ENCODE measurements at places on chromosomes 5 and 9.
A peak's percentile ranks its signal among the peaks of the same experiment; 100 is the strongest.

DNA sequence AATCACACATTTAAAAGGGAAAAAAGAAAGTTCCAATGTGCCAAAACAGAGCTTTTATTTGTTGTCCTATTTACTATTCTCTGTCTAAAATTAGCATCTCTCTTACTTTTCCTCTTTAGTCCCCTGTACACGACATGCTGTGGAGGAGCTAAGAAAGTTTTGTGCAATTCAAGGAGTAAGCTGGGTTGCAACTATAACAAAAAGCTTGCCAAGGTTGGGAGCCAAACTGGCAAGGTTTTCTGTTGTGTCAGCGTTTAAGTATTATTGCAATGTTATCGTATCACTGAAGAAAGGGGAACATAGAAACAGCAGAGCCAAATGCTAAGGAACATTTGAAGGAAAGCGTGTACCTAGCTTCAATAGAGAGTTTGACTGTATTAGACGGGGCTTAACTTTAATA is 680.8 kb downstream of the CETN3 start:
- no peak for DNase-seq

DNA sequence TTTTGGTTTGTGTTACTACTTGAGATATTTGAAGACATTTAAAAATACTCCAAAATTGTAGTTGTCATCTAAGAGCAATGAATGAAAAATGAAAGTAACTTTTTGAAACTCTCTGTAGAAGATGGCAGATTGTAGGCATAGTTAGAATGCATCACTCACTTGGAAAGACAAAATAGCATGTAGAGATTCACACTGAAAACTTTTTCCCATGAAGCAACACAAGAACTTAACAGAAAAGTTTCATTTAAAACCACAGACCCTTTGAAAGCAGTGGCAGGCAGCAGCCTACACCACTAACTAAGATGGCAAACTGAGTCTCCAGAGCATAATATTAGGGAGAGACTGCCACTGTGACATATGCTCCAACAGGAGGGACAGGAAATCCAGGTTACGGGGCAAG is 18.9 kb upstream of the FAM174A start:
- DNase-seq = no peak

DNA sequence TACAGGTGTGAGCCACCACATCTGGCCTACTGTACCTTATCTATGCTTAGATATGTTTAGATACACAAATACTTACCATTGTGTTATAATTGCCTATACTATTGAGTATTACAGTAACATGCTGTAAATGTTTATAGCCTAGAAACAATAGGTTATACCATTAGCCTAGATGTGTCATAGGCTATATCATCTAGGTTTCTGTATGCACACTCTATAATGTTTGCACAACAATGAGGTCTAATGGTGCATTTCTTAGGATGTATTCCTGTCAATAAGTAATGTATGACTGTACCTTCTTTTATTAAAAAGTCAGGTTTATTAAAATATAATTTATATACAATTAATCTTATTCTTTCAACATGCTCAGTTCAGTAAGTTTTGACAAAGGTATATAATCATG is 683.1 kb downstream of the LRRC70 start:
- DNase-seq = no peak

DNA sequence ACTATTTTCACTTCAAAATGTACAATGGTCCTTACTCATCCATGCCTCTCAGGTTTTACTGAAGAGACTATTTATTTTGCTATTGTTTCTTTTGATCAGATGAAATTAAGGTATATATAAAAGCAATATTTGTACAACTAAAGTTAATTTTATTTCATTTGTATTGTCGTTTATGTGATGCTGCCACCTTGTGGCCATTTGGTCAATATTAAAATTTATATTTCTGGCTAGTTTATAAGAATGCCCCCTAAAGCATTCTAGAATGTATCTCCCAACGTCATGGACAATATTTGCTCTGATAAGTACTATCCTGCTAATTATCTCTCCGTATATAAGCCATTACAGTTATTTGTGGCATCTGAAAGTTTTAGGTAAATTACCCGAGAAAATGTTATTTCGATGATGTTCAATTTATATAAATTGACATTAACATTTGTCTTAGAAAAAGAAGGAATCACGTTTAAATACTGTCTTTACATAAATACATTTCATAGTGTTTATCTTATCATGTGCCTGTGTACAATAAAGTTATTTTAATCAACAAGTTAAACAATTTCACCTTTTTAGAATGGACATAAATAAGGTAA is 680.0 kb downstream of the TAF11L14 start:
- DNase-seq = no peak

GRCh38 chr9:17387565-17387964 is 191.3 kb upstream of the SH3GL2 start:
- DNase-seq = no peak

DNA sequence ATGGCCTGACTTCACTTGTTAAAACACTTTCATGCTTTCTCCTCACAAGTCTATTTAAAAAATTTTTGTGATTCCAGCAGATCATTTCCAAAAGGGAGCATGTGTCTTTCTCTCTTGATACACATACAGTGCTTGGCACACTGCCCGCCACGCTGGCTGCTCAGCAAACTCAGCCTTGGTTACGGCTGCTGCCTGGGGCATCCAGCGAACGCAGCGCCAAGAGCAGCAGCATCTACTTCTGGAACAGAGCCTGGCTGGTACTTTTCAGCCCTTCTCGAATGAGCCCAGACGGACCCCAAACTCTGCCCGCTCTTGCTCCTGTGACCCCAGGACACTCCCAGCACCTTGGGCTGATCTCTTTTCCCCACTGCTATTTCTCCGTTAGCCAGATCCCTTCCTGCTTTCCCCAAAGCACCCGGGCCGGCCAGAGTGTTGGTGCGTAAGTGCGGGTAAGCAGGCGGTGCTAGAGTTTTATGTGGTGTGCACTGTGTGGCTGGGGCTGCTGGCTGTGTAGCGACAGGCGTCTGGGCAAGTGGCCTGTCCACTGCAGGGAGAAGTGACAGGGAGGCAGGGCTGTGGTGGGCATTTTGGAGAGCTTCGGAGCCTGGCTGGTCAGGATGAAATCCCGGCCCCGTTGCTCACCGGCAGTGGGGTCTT is 73.2 kb downstream of the SH3PXD2B start:
- DNase-seq = no peak

- no peak for DNase-seq
Observed at GRCh38 chr5:58648846-58649245, 66.0 kb downstream of the RAB3C start.

GRCh38 chr9:121654499-121655140 is 3.2 kb downstream of the DAB2IP start:
- no peak for DNase-seq

- DNase-seq = peak; percentile 87
Observed at GRCh38 chr5:151080613-151081430, at the start of gene TNIP1. Gene TNIP1 (minus strand): TSS chr5:151081034. CDS start chr5:151065095, 15,939 bp downstream.

DNA sequence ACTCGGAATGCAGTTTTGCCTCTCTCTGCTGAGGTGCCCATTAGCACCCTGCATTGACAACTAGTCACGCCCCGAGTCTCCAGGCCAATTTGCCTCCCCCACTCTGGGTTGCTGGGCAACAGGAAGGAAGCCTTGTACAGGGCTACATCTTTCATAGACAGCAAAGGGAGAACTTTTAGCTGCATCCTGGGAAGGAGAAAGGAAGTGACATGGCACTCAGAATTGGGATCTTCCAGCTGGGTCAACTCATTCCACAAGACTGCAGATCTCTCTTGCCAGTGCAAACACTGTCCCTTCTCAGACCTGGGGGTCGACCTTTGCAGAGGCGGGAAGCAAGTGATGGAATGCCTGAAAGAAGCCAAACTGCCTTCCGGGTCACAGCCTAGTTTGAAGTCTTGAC is 282.0 kb downstream of the SLIT3 start:
- DNase-seq = no peak

DNA sequence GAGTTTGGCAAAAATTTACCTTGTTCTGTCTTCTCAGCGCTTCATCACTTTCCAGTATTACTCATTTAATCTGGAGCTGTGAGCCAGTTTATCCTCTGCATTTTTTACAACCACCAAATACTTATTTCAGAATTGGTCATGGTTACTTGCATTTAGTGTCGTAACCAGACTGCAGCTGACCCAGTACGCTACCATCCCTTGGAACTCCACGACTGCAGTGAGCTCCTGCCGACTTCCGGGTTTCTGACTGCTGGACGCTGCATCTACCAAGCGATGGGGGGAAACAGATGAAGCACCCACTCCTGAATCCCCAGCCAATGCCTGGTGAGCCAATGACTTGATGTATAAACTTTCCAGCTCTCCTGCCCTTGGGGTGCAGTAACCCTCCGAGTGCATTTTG is 174.4 kb upstream of the PRLR start:
- DNase-seq = no peak

- no peak for DNase-seq
Observed at GRCh38 chr5:95712347-95712958, 18.7 kb upstream of the RHOBTB3 start.

GRCh38 chr9:110106661-110107060 is 101.3 kb downstream of the C9orf152 start:
- DNase-seq = no peak

DNA sequence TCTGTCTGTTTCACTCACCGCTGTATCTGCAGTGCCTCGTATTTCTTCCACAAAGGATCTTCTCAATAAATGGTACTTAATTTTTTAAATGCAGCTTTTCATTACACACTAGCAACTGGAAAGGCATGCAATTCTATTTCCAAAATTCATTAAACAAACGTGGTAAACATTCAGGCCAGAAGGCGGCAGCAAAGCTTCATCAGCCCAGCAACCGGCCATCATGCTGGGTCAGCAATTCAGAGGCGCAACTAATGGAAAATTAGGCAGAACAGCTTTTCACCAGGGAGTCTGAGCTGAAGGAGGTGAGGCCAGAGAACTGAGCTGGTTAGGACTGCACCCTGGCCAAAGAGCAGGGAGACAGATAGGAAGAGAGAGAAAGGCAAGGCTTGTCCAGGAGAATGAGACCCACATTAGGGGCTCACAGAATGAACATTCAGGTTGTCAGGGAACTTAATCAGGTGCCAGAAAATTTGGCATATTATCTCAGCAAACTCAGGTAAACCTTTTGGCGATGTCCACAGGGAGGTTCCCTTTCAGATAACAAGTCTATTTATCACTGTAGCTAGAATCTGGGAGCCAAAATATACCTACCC is 17.7 kb upstream of the RNF180 start:
- no peak for DNase-seq

- no peak for DNase-seq
Observed at GRCh38 chr5:152259702-152260101, 145.4 kb downstream of the NMUR2 start.

Measured in stimulated activated CD4-positive, alpha-beta T cell treated with anti-CD3 and anti-CD28 coated beads, TNF-alpha, amount 100 ng/mL, for 24 hours (primary cell).